ENCODE measurements at places on chromosomes 4 and X.

- no peak for DNase-seq
Observed at GRCh38 chrX:10628906-10629305, 8.5 kb upstream of the MID1 start.

GRCh38 chrX:111387470-111388070 lies 24.4 kb downstream of the DCX start:
- DNase-seq = no peak

DNA sequence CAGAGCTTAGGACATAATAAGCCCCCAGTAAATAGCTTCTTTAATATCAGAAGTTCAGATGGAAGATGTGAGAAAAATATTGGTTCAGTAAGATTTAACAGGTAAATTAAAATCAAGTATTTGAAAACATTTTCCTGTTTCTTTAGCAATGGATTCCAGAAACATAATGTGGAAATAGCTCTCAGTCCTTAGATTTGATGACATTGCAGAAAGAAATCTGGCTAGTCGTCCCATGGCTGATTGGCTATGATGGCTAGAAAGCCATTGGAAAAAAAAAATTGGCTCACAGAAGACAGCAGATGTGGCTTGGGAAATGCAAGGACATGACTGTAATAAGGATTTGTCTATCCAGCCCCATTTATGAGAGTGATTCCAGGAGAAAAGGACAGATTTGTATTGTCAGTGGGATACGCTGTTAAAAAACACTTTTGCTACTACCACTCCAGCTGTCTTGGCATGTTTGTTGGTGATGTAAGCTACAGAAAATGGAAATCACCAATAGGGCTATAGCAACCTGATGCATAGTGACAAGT lies 78.3 kb downstream of the AR start:
- no peak for DNase-seq

- no peak for DNase-seq
Observed at GRCh38 chr4:91958596-91958995, 345.2 kb upstream of the GRID2 start.

DNA sequence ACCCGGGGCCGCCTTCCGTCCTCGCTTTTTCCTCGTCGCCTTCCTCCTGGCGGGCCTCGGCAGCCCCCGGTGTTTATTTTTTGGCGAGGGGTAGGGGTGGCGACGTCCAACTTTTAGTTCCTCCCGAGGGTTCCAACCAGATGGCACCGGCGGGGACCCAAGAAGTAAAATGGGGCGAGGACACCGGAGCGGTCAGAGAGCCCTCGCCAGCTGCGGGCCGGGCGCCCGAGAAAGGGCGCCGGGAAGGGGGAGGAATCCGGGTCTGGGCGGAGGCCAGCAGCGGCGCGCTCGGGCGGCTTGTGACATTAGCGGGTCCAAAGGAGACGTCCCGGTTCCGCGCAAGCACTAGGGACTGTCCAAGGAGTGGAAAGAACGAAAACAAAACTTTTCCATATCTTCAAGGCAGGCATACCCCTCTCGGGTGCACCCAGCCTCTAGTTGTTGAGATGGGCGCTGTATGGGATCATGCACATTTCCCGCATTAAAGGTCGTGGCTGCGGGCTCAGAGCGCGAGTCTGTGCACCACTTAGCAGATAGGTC lies 691 bp upstream of the USP46 start:
- no peak for DNase-seq

- DNase-seq = no peak
Observed at GRCh38 chrX:136549226-136549625, 17.2 kb downstream of the VGLL1 start.
